Skeletal muscle cell (primary cell): ENCODE measurements at places on chromosomes 6 and 20.

DNA sequence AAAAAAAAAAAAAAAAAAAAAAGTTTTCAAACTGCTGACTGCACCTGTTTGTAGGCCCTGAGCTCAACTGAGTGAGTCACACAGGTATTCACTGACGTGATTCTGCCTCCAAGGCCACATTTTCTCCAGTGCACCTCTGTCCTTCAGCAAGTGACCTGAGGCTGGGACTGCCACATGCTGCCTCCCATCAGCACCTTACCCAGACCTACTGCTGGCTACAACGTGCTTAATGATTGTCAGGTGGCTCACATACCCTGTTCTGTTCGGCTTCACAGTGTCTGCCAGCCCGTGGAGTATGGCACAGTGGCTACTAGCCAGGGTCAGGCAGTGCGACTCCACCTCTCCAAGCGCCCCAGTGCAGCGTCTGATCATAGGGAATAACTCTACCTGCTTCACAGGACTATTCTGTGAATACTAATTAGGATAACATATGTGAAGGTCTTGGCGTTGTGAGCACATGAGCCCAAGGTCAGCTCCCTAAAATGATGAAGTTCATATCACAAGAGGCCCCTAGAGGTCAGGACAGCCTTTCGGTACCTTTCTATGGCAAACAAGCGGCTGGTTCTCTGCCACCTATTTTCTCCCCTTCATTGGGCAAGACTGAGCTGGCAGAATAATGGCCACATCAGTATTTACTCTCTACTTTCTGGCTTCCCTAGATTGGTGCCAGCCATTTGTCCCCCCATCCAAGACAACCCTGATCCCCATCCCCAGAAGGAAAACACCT, 28.1 kb downstream of the RIPOR3 start:
- no peak for DNase-seq

- no peak for DNase-seq
Observed at GRCh38 chr6:33202799-33203198, 1.7 kb upstream of the HSD17B8 start.

- peak; percentile 82 for DNase-seq
Observed at GRCh38 chr6:149032599-149033405, 284.7 kb upstream of the TAB2 start.

DNA sequence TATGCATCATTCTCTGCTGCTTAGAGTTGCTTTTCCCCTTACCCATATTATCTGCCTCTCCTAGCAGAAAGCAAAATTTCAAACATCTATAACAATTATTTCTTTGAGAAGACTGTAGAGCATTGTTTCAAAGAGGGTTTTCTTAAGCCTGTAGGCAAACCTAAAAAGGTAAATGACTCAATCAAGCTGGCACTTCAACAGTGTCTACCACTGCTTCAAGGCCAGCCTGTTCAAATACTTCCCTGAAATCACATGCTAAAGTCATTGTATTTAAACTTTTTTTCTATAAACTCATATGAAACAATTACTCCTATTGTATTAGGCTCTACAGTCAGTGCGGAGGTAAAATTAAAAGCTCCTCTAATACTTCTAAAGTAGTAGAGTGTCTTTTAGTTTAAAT, 87.1 kb downstream of the OGFRL1 start:
- DNase-seq: no peak

DNA sequence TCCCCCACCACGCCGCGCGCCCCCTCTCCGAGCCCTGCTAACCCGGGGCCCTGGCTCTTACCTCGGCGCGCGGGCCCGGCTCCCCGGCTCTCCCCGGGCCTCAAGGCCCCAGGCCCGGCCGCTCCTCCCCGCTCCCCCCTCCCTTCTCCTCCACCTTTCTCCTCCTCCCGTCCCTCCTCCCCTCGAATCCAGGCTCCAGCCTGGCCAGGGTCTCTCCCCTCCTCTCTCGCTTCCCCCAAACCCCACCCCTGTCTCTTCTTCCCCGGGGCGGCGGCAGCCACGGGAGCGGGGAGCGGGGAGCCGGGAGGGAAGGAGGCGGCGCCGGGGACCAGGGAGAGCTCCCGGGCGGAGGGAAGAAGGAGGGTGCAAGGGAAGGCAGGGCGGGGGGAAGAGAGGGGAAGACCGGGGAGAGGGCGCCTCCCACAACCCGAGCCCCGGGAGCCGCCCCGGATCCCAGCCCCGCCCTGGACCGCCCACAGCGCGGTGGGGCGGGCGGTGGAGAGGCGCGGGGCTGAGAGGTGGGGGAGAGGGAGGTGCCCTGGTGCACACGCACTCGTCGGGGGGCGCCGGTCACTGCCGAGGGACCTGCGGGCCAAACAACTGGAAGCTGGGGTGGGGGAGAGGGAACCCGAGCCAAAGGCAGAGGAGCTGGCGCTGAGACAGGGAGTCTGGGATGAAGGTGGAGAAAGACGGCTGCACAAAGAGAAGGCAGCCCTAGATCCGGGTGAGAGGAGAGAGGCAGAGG, at the start of gene GABBR1:
Gene GABBR1 (minus strand): TSS at position 395 of the 745 bp plus-strand sequence. CDS start 798 bp downstream, outside the sequence.
- peak; percentile 69 for DNase-seq

- DNase-seq: no peak
Observed at GRCh38 chr20:25050082-25050481, 7.9 kb downstream of the ACSS1 start.

DNA sequence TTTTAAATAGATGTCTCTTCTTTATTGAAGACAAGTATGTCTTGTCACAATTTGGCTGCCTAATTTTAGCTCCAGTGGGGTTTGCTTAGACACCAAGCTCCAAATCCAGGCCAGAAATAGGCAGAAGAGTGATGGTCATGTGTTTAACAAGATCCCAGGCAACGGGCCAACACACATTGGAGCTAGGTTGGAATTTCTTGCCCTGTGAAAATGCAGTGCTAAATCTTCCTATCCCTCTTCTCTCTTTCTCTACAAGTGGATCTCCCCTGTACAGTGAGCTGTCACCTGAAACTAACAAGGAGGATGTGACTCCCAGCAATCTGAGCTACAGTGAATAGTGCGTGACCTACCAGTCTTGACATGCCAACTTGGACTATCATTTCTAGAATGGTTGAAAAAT, 65.3 kb upstream of the VGLL2 start:
- DNase-seq: no peak

GRCh38 chr6:82396964-82397751, 33.5 kb downstream of the TPBG start:
- peak; percentile 87 for DNase-seq

GRCh38 chr6:46052479-46052878, 36.8 kb upstream of the CLIC5 start:
- no peak for DNase-seq

- no peak for DNase-seq
Observed at GRCh38 chr6:162962093-162962492, 234.3 kb downstream of the PACRG start.

- no peak for DNase-seq
Observed at GRCh38 chr20:52313341-52313963, 121.9 kb upstream of the ZFP64 start.

GRCh38 chr20:60117065-60117464, 158.8 kb downstream of the CDH26 start:
- DNase-seq: peak; percentile 37

DNA sequence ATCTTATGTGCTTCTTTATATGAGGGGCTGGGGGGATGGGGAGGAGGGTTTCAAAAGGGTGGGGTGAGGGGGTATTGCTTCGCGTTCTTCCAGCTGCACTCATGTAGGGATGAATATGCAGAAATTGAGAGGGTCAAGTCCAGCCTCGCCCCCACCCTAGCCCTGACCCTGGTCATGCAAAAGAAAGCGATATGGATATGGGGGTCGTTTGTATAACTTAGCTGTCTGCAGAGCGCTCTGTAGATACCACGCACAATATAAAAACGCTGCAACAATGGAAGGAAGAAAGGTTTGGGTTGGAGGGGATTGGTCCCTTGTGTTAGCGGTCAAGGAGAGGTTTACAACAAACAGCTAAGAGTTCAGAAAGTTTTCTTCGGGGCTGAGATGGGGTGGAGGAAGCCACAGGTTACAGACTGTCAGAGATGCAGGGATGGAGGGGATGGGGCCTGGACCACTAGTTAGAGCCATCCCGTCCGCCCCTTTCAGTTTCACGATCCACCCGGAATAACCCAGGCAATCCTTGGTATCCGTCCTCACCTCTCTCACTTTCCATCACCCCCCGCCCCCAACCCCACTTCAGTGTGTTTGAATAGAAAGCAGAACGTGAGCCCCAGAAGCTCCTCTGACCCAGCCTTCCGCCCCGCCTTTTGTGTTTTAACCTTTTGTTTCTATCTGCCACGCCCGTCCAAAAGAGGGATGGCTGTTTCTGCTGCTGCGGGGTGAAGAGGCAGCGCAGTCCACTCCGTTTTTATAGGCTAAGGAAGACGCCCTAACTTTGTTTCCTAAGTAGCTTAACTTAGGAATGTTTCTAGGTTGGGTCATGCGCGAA, 73.5 kb downstream of the SOX4 start:
- no peak for DNase-seq

DNA sequence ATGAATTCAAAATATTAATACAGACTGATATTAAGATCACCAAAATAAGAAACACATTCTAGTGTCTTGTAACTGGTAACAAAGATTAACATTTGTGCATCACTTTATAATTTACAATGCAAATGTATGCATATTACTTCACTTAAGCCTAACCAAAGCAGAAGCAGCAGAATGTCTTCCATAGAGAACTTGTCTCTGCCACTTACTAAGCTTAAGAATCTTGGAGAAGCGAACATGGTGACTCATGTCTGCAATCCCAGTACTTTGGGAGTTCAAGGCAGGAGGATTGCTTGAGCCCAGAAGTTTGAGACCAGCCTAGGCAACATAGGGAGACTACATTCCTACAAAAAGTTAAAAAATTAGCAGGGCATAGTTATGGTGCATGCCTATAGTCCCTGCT, 18.8 kb downstream of the AK9 start:
- no peak for DNase-seq

DNA sequence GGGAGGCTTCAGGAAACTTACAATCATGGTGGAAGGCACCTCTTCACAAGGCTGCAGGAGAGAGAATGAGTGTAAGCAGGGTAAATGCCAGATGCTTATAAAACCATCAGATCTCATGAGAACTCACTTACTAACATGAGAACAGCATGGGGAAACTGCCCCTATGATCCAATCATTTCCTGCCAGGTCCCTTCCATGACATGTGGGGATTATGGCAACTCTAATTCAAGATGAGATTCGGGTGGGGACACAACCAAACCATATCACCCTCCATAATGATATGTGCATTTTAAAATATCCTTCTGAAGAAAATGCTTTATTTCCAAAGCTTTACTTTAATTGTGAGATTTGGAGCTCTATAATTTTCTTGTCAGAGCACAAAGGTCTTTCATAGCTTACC, 154.1 kb upstream of the CENPW start:
- DNase-seq: no peak

- no peak for DNase-seq
Observed at GRCh38 chr6:37611516-37611915, 86.2 kb downstream of the MDGA1 start.

GRCh38 chr6:30761791-30762429, 17.6 kb upstream of the IER3 start:
- no peak for DNase-seq

DNA sequence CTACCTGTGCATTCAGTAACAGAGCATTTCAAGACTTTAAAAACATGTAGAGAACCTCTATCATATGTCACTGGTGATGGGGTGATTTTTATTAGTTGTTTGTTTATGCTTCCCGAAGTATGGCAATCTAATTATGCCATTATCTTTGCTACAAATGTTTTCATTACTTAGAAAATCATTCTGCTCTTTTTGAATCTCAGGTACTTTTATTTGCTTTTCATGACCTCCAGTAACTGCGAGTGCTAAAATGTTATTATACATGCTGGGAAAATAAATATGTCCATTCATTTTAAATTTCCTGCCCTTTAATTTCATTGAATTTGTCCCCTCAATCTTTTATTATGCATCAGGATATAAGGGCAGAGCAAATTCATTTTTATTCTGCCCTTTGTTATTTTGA, 515.7 kb downstream of the NKAIN2 start:
- DNase-seq: no peak

DNA sequence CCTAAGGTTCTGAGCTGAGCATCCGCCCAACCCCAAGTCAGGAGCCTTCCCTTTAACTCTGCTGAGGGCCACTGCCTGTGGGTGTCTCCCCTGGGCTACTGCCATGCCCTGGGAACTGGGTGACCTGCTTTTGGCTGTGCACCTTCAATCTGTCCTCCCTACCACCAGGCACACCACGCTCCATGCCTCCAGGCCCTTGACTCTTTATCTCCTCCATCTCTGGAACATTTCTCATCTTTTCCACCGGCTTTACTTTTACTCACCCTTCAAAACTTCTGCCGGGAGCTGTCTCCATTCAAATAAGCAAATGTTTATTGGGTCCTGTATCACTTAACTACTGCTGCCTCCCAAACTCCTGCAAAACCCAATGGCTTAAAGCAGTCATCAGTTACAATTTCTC, 83.3 kb upstream of the NHSL1 start:
- no peak for DNase-seq

DNA sequence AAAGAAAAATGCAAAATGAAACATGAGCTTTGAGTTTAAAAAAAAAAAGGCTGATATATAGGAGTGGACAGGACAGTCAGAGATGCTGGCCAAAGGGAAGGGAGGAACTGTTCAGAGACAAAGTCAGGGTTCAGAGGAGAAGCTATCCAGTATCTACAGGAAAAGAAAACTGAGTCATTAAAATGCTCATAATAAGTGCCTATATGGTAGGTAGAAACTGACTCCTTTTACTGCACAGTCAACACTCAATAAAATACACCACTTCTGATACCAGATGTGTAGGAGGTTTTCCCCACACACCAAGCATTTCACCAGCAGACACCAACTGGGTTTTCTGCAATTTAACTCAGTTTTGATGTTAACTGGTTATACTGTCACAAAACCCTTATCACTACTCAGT, 32.9 kb downstream of the FRK start:
- no peak for DNase-seq

GRCh38 chr6:33173535-33174180, 18.6 kb downstream of the COL11A2 start:
- no peak for DNase-seq

DNA sequence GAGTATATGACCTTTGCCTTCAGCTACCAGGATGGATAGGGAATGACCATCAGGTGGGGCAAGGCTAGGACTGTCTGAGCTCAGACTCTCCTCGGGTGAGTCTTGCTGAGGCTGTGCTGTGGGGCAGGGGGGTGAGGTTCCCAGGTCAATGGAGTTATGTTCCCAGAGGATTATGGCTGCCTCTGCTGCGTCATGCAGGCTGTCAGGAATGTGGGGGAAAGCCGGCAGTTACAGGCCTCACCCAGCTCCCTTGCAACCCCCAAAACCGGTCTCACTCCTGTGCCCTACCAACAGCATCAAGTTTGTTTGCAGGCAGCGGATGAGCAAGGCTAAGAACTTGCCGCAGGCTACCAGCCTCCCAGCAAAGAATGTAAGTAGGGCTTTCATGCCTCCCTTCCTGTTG, 93.5 kb downstream of the ESR1 start:
- DNase-seq: no peak

DNA sequence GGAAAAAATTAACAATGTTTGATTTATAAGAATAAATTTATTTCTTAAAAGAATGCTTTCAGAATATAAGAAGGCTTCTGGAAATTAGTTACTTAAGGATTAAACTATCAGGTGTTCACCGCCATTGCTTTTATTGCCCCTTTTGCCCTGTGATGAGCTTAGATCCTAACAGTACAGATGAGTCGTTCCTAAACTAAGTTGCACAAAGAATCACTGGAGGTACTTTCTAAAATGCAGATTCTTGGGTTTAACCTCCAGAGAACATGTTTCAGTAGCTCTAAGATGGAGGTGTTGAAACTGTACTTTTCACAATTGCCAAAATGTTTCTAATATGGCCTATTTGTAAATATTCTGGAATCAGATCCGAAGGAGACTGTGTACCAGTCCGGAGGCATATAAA, 211.9 kb downstream of the GMDS start:
- no peak for DNase-seq

- no peak for DNase-seq
Observed at GRCh38 chr6:6395581-6396197, 75.2 kb upstream of the F13A1 start.
